ENCODE measurements at places on chromosomes 13 and 19.
A peak's percentile ranks its signal among the peaks of the same experiment; 100 is the strongest.

DNA sequence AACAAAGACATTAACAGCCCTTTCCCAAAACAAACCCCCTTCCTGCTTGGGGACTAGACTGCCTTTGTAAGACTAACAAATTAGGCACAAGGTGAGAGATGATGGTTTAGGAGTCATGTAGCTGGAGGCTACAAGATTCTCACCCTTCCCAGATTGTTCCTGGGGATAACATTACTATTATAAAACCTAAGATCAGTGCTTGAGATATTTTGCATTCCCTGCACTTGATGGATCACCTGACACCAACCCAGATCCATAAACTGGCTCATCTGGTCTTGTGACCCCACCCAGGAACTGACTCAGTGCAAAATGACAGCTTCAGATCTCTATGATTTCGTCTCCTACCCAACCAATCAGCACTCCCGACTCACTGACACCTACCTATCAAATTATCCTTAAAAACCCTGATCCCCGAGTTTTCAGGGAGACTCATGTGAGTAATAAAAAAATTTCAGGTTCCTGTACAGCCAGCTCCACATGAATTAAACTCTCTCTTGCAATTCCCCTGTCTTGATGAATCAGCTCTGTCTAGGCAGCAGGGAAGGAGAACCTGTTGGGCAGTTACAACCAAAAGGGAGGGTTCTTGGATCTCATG, 2.4 kb upstream of the ZNF616 start:
- H3K27ac ChIP-seq, result peak overlapping the region; percentile 45
- no peak overlapping the region for H3K4me3 ChIP-seq
- no peaks in the 10 kb centered on the region for H3K4me1 ChIP-seq
- no peaks in the 10 kb centered on the region for H3K36me3 ChIP-seq

DNA sequence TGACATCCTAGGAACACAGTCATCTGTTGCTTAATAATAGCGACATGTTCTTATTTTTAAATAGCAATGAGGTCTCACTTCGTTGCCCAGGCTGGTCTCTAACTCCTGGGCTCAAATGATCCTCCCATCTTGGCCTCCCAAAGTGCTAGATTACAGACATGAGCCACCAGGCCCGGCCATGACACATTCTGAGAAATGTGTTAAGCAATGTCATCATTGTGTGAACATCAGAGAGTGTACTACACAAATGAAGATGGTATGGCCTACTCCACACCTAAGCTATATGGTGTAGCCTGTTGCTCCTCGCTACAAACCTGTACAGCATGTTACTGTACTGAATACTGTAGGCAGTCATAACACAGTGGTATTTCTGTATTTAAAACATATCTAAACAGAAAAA, 24.6 kb upstream of the GARRE1 start:
- no peaks in the 10 kb centered on the region for H3K4me1 ChIP-seq
- no peak overlapping the region for H3K27ac ChIP-seq
- H3K36me3 ChIP-seq, result peaks cover 7% of the 10 kb centered on the region
- H3K4me3 ChIP-seq, result no peak overlapping the region
- DNase-seq, result no peak

GRCh38 chr13:94548382-94548781, 47.6 kb downstream of the TGDS start:
- H3K36me3 ChIP-seq, result no peaks in the 10 kb centered on the region
- no peak for DNase-seq
- H3K4me1 ChIP-seq, result no peaks in the 10 kb centered on the region
- peak overlapping the region; percentile 94 for H3K27ac ChIP-seq

GRCh38 chr13:39130301-39130700, 92.0 kb downstream of the NHLRC3 start:
- no peak overlapping the region for H3K4me3 ChIP-seq
- no peak for DNase-seq
- H3K27ac ChIP-seq, result no peak overlapping the region

- peak overlapping the region; percentile 59 for H3K4me3 ChIP-seq
- peaks cover 48% of the 10 kb centered on the region for H3K27me3 ChIP-seq
- DNase-seq, result no peak
- H3K36me3 ChIP-seq, result peaks cover 18% of the 10 kb centered on the region
These were observed 1.0 kb downstream of the AMH start for GRCh38 chr19:2249880-2250765.

GRCh38 chr19:13974073-13974472, 21.8 kb downstream of the DCAF15 start:
- peaks cover 7% of the 10 kb centered on the region for H3K36me3 ChIP-seq
- peak; percentile 81 for DNase-seq
- H3K4me3 ChIP-seq, result no peak overlapping the region
- peak overlapping the region; percentile 46 for H3K27ac ChIP-seq

- DNase-seq, result no peak
- H3K27ac ChIP-seq, result no peak overlapping the region
- H3K36me3 ChIP-seq, result no peaks in the 10 kb centered on the region
- no peak overlapping the region for H3K4me3 ChIP-seq
- H3K4me1 ChIP-seq, result no peaks in the 10 kb centered on the region
These were observed 20.6 kb upstream of the GPR183 start for GRCh38 chr13:99327761-99328160.

- H3K36me3 ChIP-seq, result no peaks in the 10 kb centered on the region
- DNase-seq, result peak; percentile 40
- H3K4me3 ChIP-seq, result no peak overlapping the region
These were observed 16.4 kb upstream of the ZNF14 start for GRCh38 chr19:19749117-19749907.

DNA sequence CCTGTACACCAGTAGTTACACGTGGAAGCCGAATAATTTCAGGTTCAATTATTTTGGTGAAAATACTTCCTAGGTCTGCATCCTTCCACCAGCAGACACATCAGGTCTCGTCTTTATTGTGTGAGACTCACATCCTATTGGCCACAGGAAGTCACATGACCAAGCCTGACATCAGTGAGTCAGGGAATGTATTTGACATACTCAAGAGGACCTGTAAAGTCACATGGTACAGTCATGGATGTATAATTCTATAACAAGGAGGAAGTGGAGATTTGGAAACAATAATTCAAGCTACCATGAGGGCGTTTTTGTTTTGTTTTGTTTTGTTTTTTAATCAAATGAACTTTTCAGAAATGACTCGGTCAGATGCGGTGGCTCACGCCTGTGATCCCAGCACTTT, 9.3 kb upstream of the HIF3A start:
- H3K27ac ChIP-seq, result no peak overlapping the region
- DNase-seq, result no peak
- H3K36me3 ChIP-seq, result no peaks in the 10 kb centered on the region

DNA sequence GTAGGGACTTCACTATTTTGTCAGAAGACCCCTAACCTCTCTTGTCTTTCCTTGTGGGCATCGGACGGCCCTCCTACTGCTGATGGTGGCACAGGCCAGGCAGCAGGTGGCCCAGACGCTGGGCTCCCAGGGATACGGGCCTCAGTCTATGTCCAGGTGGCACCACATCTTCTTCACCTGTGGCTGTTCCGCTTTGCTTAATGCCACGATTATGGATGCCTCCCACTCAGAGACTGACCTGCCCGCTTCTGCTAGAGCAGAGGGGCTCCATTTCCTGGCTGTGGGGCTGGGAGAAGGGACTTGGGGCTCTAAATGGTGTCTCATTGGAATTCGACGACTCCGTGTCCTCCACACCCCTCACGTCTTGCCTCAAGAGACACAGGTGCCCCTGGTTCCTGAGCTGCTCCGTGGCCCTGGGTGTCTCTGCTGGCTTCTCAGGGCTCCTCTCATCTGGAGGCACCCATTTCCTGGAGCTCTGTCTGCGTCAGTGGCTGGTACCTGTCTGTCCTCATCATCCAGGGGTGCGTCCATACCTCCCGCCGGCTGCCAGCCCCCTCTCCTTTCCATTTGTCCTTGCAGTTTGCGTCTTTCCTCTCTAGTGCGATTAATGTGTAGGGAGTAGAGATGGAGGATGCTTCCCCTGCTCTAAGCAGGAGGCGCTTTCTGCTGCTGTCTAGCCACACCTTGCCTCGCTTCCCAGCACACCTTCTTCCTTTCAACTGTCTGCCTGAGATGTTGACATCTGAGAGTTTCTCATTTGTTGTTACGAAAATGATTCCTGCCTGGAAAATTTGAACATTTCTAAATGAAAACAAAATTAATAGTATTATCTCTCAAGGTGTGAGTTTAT, 63.4 kb downstream of the TEX29 start:
- H3K4me1 ChIP-seq, result no peaks in the 10 kb centered on the region
- no peaks in the 10 kb centered on the region for H3K36me3 ChIP-seq
- no peak overlapping the region for H3K27ac ChIP-seq
- no peaks in the 10 kb centered on the region for H3K27me3 ChIP-seq
- DNase-seq, result no peak

DNA sequence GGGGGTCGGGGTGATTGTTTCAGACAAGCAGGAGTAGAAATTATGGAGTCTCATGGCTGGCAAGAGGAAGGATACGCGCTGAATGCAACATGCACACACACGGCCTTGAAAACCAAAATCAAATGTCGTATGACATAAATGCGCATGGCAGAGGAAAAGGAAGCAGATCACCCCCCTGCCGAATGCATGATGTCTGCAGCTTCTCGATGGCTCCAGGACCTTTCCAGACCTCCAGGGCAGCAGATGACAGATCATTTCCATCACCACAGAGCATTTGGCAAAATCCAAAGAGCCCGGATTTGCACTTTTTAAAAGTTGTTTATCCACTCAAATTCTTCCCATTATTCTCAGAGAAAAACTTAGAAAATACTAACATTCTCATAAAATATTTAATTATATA, 211.7 kb downstream of the NHLRC3 start:
- H3K27me3 ChIP-seq, result no peaks in the 10 kb centered on the region
- no peaks in the 10 kb centered on the region for H3K36me3 ChIP-seq
- H3K4me3 ChIP-seq, result no peak overlapping the region
- no peak for DNase-seq
- H3K4me1 ChIP-seq, result no peaks in the 10 kb centered on the region
- H3K27ac ChIP-seq, result no peak overlapping the region

GRCh38 chr13:50758796-50759195, 84.7 kb downstream of the DLEU7 start:
- no peak for DNase-seq
- no peak overlapping the region for H3K27ac ChIP-seq
- H3K4me3 ChIP-seq, result no peak overlapping the region
- H3K27me3 ChIP-seq, result no peaks in the 10 kb centered on the region

DNA sequence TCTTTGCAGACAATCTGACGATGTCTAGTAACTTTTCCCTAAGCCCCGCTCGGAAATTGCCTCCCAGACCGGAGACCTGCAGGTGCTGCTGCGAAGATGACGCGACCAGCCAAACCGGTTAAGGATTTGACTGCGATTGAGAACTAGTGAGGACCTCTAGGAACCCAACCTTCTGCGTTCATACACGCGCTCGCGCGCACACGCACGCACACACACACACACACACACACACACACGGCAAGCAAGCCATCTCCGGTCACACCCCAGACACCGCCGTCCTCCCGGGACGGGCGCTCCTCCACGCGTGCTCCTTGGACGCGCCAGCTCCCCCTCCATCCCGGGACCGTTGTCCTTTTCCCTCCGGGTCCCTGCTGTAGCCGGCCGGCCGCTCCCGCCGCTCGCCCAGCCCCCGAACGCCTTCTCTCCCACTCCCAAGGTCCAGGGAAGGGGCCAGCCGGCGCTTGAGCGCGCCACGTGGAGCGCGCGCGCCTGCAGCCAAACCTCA, 1.2 kb downstream of the TBC1D4 start:
- peak overlapping the region; percentile 87 for H3K27ac ChIP-seq
- peak; percentile 69 for DNase-seq
- H3K27me3 ChIP-seq, result no peaks in the 10 kb centered on the region

GRCh38 chr13:79427883-79428282, 21.8 kb upstream of the RBM26 start:
- no peaks in the 10 kb centered on the region for H3K36me3 ChIP-seq
- no peaks in the 10 kb centered on the region for H3K4me1 ChIP-seq
- H3K27me3 ChIP-seq, result no peaks in the 10 kb centered on the region
- H3K4me3 ChIP-seq, result no peak overlapping the region

- H3K36me3 ChIP-seq, result no peaks in the 10 kb centered on the region
- H3K4me1 ChIP-seq, result no peaks in the 10 kb centered on the region
- no peak overlapping the region for H3K4me3 ChIP-seq
- no peak overlapping the region for H3K27ac ChIP-seq
- DNase-seq, result no peak
These were observed 1.2 kb downstream of the CELF5 start for GRCh38 chr19:3225677-3226093.

DNA sequence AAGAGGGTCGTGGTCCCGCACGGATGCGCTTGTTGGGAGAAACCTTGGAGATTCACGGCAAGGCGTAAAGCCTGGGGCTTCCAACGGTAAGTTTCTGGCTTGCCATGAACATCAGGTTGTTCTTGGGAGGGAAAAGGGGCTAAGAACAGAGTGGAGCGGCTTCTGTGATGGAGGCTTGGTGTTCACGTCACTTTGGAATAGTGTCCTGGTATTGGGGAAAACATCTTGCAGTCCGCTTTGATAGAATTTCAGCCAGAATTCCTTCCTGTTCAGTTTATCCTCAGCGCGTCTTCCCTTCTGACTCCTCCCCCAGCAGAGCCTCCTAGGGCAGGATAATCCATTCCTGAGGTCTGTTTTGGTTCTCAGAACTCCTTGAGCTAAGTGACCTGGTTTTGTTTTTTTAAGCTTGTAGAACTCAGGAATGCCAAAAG, 2.0 kb downstream of the KCTD15 start:
- no peak for DNase-seq
- H3K4me3 ChIP-seq, result peak overlapping the region; percentile 99
- H3K27ac ChIP-seq, result peak overlapping the region; percentile 99
- peaks cover 7% of the 10 kb centered on the region for H3K4me1 ChIP-seq
- H3K36me3 ChIP-seq, result no peaks in the 10 kb centered on the region
